ENCODE measurements at places on chromosomes 16 and 17.

DNA sequence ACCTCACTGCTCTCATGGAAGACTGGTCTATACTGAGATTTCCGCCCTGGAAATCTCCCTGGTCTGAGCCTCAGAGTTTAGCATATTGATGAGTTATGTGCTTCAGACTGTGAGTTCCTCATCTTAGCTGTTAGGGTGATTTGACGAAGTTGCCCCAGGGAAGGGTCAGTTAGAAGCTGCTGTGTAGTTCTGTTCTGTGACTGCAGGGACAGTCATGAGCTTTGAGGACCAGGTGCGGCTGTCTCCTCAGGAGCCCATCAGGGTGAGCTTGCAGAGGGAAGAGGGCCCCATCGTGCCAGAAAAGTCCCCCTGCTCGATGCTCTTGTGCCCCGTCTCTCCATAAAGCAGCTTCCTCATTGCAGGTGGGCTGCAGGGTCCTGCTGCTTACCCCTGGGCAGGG, 28.3 kb upstream of the IL17C start:
- peaks cover 2% of the 10 kb centered on the region for H3K4me1 ChIP-seq
- H3K4me3 ChIP-seq: no peak overlapping the region
- H3K27ac ChIP-seq: no peak overlapping the region
- H3K27me3 ChIP-seq: no peaks in the 10 kb centered on the region
- peaks cover 8% of the 10 kb centered on the region for H3K36me3 ChIP-seq
- no peak for DNase-seq

- DNase-seq: no peak
- no peak overlapping the region for H3K4me3 ChIP-seq
- no peaks in the 10 kb centered on the region for H3K27me3 ChIP-seq
- H3K27ac ChIP-seq: no peak overlapping the region
These were observed 4.2 kb upstream of the GFOD2 start for GRCh38 chr16:67723151-67723910.

- no peaks in the 10 kb centered on the region for H3K4me1 ChIP-seq
- H3K27me3 ChIP-seq: no peaks in the 10 kb centered on the region
- no peak overlapping the region for H3K4me3 ChIP-seq
- H3K27ac ChIP-seq: no peak overlapping the region
These were observed 30.1 kb upstream of the NF1 start for GRCh38 chr17:31064707-31065106.

DNA sequence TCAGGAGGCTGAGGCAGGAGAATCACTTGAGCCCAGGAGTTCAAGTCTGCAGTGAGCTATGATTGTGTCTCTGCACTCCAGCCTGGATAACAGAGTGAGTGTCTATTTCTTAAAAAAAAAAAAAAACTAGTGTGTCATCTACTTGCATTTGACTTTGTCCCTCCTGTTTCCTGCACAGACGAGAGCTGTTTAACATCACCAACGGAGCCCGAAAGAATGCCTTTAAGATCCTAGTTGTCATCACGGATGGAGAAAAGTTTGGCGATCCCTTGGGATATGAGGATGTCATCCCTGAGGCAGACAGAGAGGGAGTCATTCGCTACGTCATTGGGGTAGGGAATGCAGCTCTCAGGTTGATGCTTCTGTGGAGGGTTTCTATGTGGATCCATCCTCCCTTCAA, 13.4 kb downstream of the ITGAM start:
- H3K27me3 ChIP-seq: no peaks in the 10 kb centered on the region
- H3K4me1 ChIP-seq: no peaks in the 10 kb centered on the region
- no peaks in the 10 kb centered on the region for H3K36me3 ChIP-seq
- no peak for DNase-seq
- H3K27ac ChIP-seq: no peak overlapping the region
- H3K4me3 ChIP-seq: no peak overlapping the region

GRCh38 chr17:57405491-57406072, 149.3 kb downstream of the MSI2 start:
- no peak for DNase-seq
- no peaks in the 10 kb centered on the region for H3K36me3 ChIP-seq
- peaks cover 6% of the 10 kb centered on the region for H3K4me1 ChIP-seq
- no peak overlapping the region for H3K27ac ChIP-seq
- H3K27me3 ChIP-seq: no peaks in the 10 kb centered on the region

DNA sequence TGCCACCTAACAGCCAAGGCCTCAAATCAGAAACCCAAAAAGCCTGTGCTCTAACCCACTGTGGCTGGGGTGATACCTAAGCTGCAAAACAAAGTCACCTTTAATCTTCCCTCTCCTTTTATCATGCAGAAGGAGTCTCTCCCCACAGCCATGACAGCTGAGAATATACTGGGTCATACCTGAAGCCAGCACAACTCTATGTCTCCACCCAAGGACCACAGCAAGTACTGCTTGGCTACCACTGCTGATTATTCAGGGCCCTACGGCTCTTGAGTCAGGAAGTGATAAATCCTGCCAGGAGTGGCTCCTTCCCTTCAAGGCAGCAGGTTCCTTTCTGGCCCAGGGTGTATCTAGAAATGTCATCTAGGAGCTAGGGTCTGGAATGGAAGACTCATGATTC, 151.5 kb upstream of the TOM1L1 start:
- H3K36me3 ChIP-seq: no peaks in the 10 kb centered on the region
- no peaks in the 10 kb centered on the region for H3K4me1 ChIP-seq
- H3K27me3 ChIP-seq: no peaks in the 10 kb centered on the region

DNA sequence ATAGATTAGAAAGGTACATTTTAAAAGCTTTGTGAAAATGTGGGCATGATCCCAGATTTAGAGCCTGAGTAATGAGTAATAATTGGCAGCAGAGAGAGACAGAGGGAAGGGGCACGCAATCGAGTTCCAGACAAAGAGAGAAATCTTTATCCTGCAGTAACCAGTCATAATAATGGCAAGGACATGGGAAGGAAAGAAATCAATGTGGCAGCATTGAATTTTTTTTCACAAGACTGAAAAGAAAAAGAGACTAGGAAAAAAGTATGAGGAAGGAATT, 790.8 kb upstream of the SOX9 start:
- no peak overlapping the region for H3K4me3 ChIP-seq
- no peaks in the 10 kb centered on the region for H3K4me1 ChIP-seq
- no peaks in the 10 kb centered on the region for H3K27me3 ChIP-seq
- DNase-seq: no peak

GRCh38 chr16:7366041-7366440, 33.4 kb downstream of the RBFOX1 start:
- DNase-seq: no peak
- H3K4me3 ChIP-seq: no peak overlapping the region
- H3K27me3 ChIP-seq: no peaks in the 10 kb centered on the region
- H3K36me3 ChIP-seq: no peaks in the 10 kb centered on the region
- no peak overlapping the region for H3K27ac ChIP-seq
- no peaks in the 10 kb centered on the region for H3K4me1 ChIP-seq

GRCh38 chr17:82876149-82876548, 36.3 kb upstream of the ZNF750 start:
- peaks cover 3% of the 10 kb centered on the region for H3K4me1 ChIP-seq
- no peaks in the 10 kb centered on the region for H3K27me3 ChIP-seq
- H3K36me3 ChIP-seq: peaks cover 5% of the 10 kb centered on the region
- H3K4me3 ChIP-seq: no peak overlapping the region
- no peak for DNase-seq

GRCh38 chr17:34598161-34598776, 18.9 kb downstream of the TMEM132E start:
- H3K4me3 ChIP-seq: no peak overlapping the region
- peaks cover 3% of the 10 kb centered on the region for H3K4me1 ChIP-seq
- no peaks in the 10 kb centered on the region for H3K36me3 ChIP-seq
- DNase-seq: no peak

DNA sequence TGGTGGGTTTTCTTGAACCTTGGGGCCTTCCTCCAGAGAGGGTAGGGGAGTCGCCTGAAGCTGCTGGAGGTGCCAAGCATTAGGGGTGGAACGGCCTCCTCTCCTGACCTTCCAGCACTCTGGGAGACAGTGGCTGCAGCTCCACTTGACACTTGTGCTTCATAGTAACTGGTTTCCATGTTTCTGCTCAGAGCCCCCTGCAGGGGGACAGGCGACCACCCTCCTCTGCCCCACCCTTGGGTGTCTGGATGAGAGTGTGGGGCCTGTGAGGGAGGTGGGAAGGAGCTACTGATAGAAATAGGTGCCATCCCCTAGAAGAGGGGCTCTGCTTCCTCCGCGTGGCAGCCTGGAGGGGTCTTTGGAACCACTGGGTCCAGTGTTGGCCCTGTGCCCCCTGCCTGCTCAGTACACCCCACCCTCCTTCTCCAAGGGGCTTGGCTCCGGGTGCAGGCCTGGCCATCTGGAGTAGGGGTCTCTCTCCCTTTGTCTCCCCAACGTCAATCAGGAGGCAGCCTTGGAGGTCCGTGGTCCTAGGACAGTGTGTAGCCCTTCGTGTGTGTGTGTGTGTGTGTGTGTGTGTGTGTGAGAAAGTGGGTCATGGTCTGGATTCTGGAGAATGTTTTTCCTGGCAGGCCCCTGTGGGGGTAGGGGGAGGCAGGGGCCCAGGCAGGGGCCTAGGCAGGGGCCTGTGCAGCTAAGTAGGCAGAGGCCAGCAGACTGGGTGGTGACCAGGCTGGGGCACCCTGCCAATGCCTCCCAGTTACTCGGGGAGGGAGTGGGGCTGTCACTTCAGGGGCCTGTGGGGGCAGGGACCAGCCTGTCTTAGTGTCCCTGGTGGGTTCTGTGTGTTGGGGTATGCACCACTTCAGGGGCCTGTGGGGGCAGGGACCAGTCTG, 4.9 kb downstream of the LASP1 start:
- H3K4me1 ChIP-seq: peaks cover 19% of the 10 kb centered on the region
- H3K27me3 ChIP-seq: no peaks in the 10 kb centered on the region
- no peak overlapping the region for H3K4me3 ChIP-seq
- DNase-seq: no peak

- no peaks in the 10 kb centered on the region for H3K27me3 ChIP-seq
- peaks cover 1% of the 10 kb centered on the region for H3K4me1 ChIP-seq
- no peaks in the 10 kb centered on the region for H3K36me3 ChIP-seq
- H3K4me3 ChIP-seq: no peak overlapping the region
- H3K27ac ChIP-seq: no peak overlapping the region
- DNase-seq: no peak
These were observed 8.5 kb downstream of the KRT37 start for GRCh38 chr17:41415833-41416335.

GRCh38 chr16:77905374-77905920, 116.9 kb upstream of the CLEC3A start:
- H3K27me3 ChIP-seq: no peaks in the 10 kb centered on the region
- no peak overlapping the region for H3K27ac ChIP-seq
- DNase-seq: no peak
- H3K4me3 ChIP-seq: no peak overlapping the region

All from iPS DF 6.9 (cell line).